ENCODE measurements at places on chromosomes 5 and 9.

DNA sequence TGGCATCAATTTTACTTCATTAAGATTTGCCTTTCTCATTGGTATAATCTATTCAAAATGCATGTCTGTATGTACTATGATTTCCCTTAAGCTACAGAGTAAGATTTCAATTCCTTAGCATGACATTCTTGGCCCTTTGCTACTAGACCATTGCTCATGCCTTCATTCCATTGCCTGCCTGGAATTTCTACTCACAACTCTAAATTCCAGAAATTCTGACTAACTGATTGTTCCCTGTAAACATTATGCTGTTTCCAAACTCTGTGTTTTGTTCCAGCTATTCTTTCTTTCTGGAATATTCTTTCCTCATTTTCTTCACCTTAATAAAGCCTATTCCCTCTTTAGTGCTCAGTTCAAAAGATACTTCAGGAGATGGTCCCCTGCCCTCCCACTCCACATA is 568.8 kb upstream of the SEMA6A start:
- no peak for DNase-seq

DNA sequence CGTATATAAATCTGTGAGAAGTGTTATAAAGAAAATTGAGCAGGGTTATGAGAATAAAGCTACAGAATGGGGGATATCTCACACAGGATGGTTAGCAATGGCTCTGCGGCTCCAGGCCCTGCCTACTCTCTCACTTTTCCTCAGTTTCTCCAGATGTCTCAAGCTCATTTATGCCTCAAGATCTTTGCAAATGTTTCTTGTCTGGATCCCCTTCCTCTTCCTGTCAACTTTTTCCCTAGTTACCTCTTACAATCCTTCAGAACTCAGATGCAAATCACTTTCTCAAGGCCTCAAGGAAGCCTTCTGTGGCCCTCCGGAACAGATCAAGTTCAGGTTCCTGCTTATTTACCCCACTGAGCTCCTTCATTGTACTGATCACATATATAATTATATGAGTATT is 386.4 kb downstream of the RAB3C start:
- DNase-seq: no peak

DNA sequence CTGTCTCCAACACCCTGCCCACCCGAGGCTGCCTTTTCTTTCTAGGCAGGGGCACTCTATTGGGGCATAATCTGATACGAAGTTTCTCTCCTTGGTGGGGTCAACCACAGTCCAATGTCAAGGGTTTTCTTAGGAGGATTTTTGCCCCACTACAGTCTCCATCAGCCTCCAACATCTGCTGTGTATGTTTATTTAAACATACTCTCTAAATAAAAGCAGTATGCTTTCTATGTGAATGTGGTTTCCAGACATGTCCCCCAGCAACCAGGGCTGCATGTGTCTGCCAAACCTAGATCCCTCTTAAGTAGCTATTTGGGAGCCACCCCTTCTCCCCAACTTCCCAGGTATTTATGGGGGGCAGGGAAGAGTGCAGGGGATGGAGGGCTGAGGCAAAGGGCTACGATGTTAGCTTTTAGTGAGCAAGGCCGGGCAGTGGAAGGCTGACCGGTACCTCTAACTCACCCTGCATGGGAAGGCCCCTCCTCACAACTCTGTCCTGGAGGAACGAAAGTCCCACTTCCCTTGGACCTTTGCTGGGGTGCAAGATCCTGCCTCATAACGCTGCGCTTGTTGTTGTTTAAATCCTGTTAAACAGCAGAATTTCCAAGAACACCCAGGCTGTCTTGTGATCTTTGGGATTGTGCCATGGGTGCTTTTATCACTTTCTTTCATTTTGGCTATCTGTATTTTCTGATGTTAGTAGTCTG is 75.4 kb downstream of the NREP start:
- no peak for DNase-seq

GRCh38 chr5:136141561-136141960 is 8.9 kb downstream of the SMAD5 start:
- no peak for DNase-seq

DNA sequence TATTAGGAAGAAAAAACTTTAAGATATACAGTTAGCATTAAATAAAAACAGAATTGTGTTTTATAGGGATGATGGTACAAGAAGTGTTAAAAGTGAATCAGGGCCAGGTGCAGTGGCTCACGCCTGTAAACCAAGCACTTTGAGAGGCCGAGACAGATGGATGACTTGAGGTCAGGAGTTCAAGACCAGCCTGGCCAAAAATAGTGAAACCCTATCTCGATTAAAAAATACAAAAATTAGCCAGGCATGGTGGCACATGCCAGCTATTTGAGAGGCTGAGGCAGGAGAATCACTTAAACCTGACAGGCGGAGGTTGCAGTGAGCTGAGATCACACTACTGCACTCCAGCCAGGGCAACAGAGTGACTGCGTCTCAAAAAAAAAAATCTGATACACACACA is 282.9 kb upstream of the ATP10B start:
- no peak for DNase-seq

DNA sequence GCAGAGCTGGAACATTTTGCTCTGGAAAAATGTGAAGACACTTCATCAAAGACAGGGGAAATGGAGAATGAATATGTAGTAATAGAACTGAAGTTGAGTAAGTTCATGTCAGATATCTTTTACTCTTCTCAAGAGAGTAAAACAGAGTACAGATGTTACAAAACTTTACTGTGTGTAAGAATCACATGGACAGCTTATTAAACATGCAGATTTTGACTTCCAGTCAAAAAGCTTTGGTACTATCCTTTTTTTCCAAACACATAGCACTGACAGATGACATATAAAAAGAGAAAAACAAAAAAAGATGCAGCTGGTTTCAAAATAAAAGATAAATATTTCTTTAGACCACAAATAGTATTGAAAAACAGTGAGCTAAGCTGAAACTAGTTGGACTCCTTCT is 115.4 kb downstream of the FBN2 start:
- DNase-seq: no peak

- no peak for DNase-seq
Observed at GRCh38 chr5:78041805-78042204, 252.7 kb downstream of the AP3B1 start.

- DNase-seq: no peak
Observed at GRCh38 chr9:136707849-136708517, 4.4 kb upstream of the DIPK1B start.

DNA sequence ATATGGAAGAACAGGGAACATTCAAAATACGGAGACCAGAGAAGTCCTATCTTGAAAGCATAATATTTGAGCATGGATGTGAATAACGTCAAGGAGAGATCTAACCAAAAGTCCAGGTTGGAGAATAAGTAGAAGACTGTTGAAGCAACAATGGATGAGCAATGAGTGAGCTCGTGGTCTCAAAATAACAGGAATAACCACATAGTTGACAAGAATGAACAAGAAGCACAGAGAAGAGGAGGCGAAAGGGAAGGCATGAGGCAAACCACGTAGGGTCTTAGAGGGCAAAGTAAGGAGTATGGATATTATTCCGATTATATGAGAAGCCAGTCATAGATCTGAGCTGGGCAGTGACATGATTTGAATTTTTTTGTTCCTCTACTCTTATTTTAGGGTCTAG is 710.2 kb downstream of the BRINP1 start:
- no peak for DNase-seq

DNA sequence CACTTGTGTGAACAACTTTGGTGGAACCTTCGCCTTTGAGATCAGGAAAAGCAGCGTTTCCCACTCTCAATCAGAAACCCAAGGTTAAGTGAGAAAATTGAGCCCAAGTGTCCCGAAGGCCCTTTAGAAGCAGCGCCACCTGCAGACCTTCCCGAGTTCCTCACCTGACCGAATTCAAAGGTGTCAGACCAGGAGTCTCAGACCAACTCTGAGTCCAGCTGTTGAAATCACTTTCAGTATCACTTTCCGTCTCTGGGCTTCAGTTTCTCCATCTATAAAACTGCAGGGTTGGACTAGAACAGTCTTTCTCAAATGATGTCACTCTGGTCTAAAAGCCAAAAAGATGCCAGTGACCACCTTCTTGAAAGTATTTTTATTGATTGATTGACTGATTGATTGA is 31.7 kb upstream of the GRHPR start:
- DNase-seq: no peak

GRCh38 chr9:124271660-124272059 is 13.9 kb downstream of the NEK6 start:
- no peak for DNase-seq

Data from activated CD8-positive, alpha-beta memory T cell treated with anti-CD3 and anti-CD28 coated beads for 48 hours (primary cell).